ENCODE measurements at places on chromosomes 13 and 19.

DNA sequence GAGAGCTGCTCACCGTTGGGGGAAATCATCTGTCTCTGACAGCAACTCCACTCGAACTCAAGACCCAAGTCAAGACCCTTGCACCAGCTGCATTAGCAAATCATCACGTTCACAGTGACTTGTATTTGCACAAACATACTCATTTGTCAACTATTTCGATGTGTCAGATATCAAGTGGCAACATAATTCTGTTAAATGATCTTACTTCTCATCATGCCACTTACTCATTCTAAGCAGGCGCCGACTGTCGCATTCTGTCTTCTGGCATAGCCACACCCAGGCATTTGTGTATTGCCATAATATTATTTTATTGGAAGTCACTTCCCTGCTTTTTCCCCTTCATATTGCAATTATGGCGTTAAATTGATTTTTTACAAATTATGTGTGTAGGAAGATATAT is 23.0 kb upstream of the ATP1A3 start:
- no peak for DNase-seq

DNA sequence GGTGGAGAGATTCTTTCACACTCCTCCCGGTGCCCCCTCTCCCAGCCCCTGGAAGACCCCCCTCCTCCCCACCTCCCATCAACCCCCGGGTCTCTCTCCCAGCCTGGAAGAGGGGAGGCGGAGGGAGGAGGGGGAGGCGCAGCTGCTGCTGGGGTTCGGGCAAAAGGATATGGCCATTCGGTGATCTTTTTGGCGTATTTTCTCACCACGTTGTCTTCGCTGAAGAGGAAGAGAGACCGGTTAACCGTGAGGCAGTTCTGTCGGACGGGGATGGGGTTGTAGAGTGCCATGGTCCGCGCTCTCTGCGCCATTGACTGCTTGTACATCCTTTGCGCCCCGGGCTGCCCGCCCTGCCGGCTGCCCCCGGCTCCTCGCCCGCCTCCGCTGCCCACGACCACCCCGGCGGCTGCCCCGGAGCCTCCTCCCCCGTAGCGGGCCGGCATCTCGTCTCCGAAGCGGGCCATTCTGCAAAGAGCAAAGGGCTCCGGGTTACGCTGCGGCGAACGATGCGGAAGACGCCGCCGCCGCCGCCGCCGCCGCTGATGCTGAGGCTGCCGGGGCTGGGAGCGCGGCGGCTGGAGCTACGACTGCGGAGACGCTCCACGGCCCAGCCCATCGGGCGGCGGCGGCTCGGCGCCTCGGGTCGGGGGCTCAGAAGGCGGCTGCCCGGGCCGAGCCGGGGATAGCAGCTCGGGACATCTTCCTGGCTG is 363 bp downstream of the CACNA1A start:
- DNase-seq = no peak

DNA sequence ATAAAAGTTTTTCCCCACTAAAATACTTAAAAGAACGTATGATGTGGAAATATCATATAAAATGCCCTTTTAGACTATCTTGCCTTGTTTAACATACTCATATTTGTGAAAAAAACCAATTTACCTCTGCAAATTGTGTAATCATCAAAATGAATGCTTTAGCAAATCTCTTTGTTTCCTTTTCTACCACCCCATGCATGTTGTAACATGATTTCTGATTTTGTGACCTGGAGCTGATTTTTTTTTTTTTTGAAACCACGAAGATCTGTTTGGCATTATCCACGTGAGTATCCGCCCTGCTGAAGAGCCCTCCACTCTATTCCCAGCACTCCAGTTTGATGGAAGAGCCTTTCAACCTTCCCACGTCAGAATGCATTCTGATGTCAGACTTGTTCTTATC is 245.8 kb upstream of the NBEA start:
- DNase-seq = no peak

DNA sequence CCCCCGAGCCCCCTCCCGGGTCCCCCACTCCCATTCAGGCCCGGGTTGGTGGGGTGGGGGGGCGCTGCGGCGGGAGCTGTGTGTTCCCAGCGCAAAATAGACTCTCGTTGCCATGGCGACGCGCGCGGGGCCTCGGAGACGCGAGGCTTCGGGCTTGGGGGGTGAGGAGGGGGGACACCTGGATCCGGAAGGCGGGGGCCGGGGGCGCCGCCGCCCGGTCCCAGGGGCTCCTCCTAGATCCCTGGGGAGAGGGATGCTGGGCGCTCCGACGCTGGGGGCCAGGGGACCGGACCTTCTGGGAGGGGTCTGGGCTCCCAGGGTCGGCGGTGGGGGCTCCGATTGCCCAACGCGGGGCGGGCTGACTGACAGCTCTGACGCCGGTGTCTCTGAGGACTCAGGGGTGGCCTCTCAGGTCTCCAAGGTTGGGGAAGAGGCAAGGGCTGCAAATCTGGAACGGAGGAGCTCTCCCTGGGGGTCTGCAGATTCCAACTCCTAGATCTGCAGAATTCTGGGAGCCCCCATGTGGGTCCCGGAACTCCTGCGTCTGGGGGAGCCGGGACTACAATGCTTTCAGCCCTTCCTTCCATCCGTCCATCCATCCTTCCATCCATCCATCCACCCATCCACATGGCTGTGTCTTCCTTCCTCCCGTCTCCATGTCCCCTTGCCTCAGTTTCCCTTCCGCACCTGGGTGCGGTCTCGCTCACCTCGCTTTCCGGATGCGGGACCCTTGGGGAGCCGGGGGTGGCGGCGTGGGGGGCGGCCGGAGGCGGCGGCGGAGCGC is 9.1 kb upstream of the SHISA7 start:
- no peak for DNase-seq

- DNase-seq = no peak
Observed at GRCh38 chr13:32997399-32997798, 18.8 kb upstream of the KL start.

DNA sequence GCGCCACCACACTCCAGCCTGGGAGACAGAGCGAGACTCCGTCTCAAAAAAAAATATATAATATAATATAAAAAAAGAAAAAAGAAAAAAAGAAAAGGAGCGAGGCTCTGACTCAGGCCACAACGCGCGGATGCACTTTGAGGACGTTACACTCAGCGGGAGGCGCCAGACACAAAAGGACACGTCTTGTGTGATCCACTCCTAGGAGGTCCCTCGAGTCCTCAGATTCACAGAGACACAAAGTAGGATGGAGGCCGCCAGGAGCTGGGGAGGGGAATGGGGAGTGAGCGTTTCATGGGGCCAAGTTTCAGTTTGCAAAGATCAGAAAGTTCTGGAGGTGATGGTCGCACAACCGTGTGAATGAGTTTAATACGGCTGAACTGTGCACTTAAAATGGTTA is 8.5 kb upstream of the ABHD17A start:
- no peak for DNase-seq

DNA sequence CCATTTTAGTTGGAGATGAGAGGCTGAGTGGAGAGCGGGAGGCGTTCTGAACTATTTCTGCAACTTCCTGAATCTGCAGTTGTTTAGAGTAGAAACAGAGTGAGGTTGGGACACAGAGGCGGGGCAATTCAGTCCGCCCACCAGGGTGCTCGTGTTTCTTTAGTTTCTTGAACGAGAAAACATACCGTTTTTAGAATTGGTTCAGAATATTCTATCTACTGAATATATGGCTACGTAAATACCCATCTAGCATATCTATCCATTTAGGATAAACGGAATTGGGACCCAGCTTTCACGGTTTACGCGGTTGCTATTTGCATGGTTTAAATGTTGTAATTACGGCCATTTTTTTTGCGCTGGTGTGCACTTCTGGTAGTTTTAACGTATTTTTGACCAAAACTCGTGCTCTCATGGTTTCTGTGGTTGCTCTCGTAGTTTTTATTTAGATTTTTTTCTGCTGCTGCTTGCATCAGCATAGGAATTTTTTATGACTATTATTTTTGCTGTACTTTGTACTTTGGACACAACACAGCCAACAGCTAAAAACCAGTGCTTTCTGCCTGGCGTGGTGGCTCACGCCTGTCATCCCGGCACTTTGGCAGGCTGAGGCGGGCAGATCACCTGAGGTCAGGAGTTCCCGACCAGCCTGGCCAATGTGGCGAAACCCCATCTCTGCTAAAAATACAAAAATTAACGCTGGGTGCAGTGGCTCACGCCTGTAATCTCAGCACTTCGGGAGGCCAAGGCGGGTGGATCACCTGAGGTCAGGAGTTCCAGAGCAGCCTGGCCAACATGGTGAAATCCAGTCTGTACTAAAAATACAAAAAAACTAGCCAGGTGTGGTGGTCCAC is 32.7 kb downstream of the TIMM13 start:
- no peak for DNase-seq

- no peak for DNase-seq
Observed at GRCh38 chr13:33129094-33129832, 113.0 kb downstream of the KL start.

DNA sequence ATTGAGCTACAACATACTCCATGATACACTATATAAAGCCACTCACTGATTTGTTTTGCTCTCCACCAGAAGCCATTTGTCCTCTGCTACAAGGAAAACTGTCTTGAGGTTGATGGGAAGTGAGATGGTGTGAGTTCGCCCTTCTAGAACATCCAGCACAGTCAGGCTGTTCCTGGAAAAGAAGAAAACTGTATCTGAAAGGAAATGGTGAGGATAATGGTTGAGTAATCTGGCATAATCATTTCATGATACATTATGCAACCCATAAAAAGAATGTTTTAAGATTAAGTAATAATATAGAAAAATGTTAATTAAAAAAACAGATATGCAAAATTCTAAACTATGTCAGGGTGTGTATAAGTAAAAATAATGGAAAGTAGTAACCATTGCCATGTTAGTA is 233.9 kb downstream of the RGCC start:
- no peak for DNase-seq

DNA sequence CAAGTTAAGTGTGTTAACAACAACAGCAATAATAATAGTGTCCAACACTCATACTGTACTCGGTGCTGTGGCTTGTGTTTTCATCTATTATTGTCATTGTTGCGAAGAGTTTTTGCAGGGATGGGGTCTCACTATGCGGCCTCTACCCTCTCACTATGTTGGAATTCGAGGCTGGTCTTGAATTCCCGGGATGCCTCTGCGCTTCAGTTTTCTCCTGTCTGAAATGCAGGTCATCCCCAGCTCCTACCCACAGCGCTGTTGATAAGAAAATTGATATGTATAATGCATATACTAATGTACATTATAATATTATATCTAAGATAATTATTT is 4.9 kb upstream of the SBK3 start:
- no peak for DNase-seq

DNA sequence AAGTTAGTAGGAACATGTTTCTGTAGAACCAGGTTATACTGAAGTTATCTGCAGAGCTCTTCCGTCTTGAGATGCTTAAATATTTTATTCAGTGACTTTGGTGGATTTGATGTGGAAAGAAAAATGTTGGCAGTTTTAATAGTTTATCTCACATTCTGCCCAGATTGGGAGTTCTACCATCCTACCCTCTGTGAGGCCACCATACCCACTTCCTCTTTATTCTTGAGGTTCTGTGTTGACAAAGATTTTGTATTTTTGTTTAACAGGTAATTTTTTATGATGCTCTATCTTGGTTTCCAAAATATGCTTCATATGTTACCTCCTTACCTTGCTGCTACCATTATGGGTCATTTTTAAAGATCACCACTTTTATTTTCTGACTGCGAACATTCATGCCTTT is 156.2 kb upstream of the ATXN8OS start:
- no peak for DNase-seq

GRCh38 chr19:42303101-42303464 is 659 bp upstream of the PAFAH1B3 start:
- DNase-seq = no peak

- DNase-seq = no peak
Observed at GRCh38 chr13:54368387-54368786, 1339.8 kb downstream of the OLFM4 start.

DNA sequence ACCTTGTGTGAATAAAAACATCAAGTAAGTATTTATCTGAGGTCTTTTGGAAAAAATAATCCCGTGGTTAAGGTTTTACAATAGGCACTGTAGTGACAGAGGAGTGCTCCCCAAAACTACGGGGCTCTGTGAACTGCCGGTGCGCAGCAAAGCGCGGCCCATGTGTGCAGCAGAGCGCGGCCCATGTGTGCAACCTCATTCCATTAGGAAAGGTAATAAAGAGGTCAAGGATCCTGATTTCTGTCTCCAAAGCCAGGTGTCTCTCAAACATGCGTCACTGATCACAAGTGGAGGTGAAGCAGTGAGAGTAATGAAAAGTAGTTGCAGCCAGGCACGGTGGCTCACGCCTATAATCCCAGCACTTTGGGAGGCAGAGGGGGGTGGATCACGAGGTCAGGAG is 58.7 kb downstream of the MRPL57 start:
- DNase-seq = no peak

GRCh38 chr19:10885201-10886169 is 14.1 kb downstream of the CARM1 start:
- DNase-seq = no peak

- no peak for DNase-seq
Observed at GRCh38 chr13:90928109-90928508, 419.4 kb upstream of the MIR17HG start.

- no peak for DNase-seq
Observed at GRCh38 chr13:44230071-44230470, 143.6 kb upstream of the SERP2 start.

DNA sequence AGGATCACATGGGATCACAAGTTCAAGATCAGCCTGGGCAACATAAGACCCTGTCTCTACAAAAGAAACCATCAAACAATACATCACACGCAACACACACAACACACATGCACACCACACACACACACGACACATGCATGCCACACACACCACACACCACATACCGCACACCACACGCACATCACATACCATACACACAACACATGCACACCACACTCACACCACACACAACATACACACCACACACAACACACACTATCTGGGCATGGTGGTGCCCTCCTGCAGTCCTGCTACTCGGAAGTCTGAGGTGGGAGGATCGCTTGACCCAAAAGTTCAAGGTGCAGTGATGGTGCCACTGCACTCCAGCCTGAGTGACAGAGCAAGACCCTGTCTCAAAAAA is 198.3 kb downstream of the USP12 start:
- DNase-seq = no peak

GRCh38 chr19:3642987-3643673 is 16.5 kb upstream of the CACTIN start:
- DNase-seq = peak; percentile 81

- DNase-seq = no peak
Observed at GRCh38 chr13:70703755-70704154, 595.5 kb upstream of the KLHL1 start.

DNA sequence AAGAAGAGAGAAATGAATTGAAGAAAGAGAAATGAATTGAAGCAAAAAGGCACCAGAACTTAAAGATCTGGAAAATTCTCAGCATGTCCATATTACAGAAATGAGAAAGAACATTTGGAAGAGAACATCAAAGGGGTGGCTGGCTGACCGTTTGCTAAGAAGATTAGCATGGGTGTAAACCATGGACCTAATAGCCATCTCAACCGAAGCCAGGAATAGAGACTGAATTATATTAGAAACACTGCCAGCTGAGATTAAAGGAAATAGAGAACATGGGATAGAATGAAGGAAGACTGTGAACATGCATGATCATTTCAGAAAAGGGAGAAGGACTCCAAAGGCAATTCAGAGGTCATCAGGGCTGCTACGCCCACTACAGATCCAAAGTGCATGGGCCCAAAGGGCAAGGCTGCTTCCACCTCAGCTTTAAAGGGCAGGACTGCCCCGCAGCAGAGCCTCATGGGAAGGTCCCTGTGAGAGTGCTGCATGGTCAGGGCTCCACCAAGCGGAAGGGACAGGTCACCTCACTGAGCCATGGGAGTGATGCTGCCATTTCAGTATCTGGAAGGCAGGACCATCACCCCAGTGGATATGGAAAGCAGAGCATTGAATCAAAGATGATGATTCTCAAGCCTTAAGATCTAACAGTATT is 23.1 kb downstream of the FNDC3A start:
- DNase-seq = no peak
